ENCODE measurements at places on chromosomes 13 and 19.
A peak's percentile ranks its signal among the peaks of the same experiment; 100 is the strongest.

DNA sequence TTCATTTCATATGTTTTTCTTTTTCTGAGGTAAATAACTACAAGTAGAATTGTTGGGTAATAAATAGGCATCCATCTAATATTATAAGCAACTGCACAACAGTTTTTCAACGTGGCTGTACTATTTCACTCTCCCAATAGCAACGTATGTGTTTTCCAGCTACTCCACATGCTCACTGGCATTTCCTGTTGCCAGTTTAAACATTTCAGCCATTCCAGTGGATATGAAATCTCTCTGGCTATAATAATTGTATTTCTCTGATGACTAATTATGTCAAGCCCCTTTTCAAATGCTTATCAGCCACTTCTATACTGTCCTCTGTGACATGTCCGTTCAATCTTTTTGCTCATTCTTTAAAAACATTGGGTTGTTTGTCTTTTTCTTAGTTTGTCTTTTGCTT lies 26.8 kb upstream of the ALOX5AP start:
- no peak for DNase-seq

GRCh38 chr19:5997371-5997770 lies 19.4 kb upstream of the RANBP3 start:
- DNase-seq: no peak

GRCh38 chr19:18128044-18128443 lies 24.9 kb upstream of the PIK3R2 start:
- no peak for DNase-seq

DNA sequence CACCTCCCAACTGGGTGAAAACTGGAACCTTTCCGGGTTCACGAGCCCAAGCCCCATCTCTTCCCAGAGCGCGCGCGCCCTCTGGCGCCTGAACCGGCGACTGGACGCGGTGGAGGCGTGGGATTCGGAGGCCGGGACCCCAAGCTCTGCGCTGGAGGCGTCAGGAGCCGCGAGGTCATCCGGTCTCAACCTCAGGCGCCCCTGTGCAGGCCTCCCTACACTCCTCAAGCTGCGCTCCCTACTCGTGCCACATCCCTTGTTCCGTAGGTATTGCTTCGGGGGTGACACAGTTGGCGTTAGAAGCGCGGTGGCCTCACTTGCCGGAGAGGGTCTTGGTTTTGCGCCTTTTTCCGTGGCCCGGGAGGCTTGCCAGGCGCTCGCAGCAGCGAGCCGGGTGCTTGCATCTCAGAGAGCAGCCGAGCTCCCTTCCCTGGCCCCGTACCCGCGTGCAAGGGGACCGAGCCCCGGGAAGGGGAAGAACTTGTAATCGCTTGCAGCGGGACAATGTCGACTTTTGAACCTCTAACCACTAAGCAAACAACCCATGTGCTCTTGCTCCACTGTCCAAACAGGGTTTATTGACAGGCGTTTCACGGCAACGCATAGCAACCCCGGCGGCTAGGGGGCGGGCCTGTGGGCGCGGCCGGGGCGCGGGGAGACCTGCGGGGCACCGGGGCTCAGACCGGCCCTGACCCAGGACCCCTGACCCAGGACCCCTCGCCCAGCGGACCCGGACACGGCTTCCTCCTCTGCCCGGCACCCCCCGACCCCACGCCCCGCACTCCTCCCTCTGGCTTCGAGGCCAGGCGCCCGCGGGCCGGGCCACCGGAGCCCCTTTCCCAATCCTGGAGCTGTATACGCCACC lies 8.5 kb downstream of the CDX2 start:
- peak; percentile 80 for DNase-seq

DNA sequence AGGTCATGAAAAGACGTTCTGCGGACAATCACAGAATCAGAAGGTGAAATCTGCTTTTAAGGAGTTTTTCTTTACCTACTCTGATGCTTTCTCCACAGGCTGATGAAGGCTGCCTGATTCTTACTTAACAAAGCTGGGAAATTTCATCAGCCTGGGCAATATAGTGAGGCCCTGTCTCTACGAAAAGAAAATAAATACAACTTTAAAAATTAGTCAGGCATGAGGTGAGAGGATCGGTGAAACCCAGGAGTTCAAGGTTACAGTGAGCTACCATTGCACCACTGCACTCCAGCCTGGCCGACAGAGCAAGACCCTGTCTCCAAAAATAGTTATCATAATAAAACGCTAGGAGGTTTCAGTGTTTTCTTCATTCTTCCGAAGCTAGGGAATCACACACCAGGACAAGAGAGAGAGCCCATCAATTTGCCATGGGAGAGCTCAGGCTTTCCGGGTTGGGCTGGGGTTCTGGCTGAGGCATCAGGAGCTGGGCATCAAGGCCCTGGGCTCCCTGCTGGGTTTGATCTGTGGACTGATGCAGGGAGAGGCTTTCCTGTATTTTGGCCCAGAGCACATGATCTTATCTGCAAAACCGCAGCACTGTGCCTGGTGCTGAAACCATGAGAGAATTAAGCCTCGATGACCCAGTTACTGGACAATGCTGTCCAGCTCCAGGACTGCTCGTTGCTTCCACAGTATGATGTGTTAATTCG lies 25.1 kb upstream of the CEBPG start:
- no peak for DNase-seq

Data from Calu3 (cell line).